Activated CD4-positive, alpha-beta T cell treated with anti-CD3 and anti-CD28 coated beads for 48 hours (primary cell): ENCODE measurements at places on chromosomes 3 and 15.

GRCh38 chr3:9339761-9340471 lies 22.9 kb upstream of the THUMPD3 start:
- DNase-seq: no peak

GRCh38 chr3:169337500-169338078 lies 325.9 kb downstream of the MECOM start:
- DNase-seq: no peak

- DNase-seq: no peak
Measured at GRCh38 chr3:79651536-79652065, 116.2 kb downstream of the ROBO1 start.

- no peak for DNase-seq
Measured at GRCh38 chr15:84778194-84778593, 29.8 kb downstream of the ZNF592 start.

DNA sequence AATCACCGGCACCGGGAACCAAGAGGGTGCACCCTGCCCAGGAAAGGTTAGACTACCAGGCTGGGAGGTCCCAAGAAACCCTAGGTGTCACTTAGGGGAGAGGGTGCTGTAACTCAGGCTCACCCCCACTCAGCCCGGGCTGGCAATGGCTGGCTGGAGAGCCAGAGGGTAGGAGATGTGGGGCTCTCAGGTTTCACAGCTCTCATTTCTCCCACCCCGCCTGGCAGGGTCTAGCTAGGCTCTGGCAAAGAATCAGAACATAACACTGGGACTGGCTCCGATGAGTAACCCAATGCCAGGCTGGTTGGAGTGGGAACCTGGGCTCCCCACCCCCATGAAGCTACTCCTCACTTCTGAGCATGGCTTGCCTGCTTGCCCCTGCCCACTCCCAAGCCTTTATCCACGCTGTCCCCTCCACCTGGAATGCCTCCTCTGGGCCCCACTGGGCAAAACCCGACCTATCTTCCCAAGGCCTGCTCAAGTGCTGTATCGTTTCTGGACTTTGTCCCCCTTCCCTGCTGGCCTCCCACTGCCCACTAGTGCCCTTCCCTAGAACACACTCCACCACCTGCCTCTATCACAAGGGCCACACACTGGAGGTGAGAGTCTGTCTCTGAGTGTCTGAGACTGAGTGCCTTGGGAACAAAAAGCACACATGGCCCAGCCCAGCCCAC lies 2.0 kb downstream of the CIB2 start:
- no peak for DNase-seq

GRCh38 chr3:192897005-192897404 lies 20.7 kb downstream of the MB21D2 start:
- no peak for DNase-seq

GRCh38 chr3:98359993-98360675 lies 6.5 kb downstream of the OR5K4 start:
- DNase-seq: peak; percentile 6

- DNase-seq: no peak
Measured at GRCh38 chr3:119305286-119305685, 11.1 kb downstream of the ARHGAP31 start.

DNA sequence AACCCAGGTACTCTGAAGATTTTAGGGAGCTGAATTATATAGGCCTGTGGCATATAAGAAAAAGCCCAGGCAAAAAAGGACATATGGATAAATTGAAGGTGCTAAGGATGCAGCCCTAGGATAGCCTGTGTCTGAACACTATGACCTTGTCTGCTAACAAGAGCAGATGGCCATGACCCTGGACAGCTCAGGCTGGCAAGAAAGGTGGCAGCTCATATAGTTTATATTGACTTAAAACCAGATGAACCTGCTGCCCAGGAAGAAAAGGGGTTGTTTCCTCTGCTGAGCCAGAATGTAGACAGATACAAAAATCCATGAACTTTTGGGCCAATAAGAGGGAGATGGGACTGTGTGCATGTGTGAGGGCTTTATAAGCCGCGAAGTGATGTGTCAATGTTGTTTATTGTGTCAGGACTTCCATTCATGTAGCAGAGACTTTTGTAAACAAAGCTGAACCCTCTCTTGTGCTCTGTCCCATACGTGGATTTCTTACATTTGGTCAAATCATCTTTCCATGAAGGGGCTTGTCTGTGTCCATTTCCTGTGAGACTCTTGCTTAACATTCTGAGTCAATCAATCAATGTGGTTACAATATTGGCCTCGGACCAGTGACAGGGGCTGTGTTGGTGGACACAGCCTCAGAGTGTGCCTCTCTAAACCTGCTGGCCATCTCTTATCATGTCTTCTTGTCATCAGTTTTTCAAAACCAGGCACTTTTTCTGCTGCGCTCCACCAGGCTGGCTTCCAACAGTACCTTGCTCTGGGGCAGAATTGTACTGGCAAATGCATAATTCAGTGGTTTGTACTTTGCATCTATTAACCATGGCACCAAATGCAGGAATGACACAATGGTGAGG lies 321.2 kb downstream of the WDR72 start:
- DNase-seq: no peak

DNA sequence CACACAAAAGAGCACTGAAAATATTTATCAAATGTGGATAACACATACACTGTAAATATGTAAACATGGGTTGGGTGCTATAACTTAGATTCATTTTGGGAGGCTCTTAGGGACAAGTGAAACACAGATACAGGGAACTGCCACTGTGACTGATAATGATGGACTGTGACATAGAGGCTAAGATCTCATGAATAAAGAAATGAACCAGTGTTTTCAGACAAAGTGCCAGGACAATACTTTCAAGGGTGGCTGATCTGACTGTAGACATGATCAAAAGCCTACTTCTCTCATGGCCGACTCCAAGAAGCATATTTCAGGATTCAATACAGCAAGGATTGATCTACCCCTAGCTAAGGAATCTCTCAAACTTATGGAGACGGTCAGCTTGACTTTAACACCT lies 353.8 kb downstream of the FGF12 start:
- DNase-seq: no peak

GRCh38 chr3:102447272-102447671 lies 12.5 kb downstream of the ZPLD1 start:
- no peak for DNase-seq

DNA sequence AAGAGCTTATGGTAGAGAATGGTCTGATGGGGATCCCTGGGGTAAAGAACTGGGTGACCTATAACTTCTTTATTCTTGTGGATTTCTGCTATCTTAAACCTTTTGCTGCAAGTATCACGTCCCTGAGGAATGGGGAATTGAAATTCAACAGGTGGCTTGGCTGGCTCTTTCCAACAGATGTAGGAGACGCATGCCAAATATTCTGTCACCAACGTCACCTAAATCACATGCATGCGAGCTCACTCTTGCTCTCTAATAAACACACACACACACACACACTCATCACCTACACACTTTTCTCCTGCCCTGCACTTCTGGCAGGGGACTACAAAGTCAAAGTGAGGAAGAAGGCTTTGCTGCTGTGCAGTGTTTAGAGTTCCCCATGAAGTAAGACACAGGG lies 145.8 kb upstream of the NECTIN3 start:
- no peak for DNase-seq

DNA sequence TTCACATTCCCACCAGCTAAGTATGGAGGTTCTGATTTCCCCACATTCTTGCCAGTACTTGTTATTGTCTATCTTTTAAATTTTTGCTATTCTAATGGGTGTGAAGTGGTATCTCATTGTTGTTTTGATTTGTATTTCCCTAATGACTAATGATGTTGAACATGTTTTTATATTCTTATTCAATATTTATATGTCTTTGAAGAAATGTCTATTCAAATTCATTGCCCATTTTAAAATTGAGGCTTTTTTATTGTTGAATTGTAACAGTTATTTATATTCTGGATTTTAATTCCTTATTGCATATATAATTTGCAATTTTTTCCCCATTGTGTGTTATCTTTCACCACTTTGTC lies 255.3 kb downstream of the EDEM1 start:
- no peak for DNase-seq

- DNase-seq: no peak
Measured at GRCh38 chr3:115571413-115571812, 51.9 kb upstream of the GAP43 start.

GRCh38 chr15:55319537-55320237 lies 665 bp downstream of the PIGB start:
- no peak for DNase-seq

- DNase-seq: no peak
Measured at GRCh38 chr15:100332231-100332630, 9.5 kb downstream of the ADAMTS17 start.

DNA sequence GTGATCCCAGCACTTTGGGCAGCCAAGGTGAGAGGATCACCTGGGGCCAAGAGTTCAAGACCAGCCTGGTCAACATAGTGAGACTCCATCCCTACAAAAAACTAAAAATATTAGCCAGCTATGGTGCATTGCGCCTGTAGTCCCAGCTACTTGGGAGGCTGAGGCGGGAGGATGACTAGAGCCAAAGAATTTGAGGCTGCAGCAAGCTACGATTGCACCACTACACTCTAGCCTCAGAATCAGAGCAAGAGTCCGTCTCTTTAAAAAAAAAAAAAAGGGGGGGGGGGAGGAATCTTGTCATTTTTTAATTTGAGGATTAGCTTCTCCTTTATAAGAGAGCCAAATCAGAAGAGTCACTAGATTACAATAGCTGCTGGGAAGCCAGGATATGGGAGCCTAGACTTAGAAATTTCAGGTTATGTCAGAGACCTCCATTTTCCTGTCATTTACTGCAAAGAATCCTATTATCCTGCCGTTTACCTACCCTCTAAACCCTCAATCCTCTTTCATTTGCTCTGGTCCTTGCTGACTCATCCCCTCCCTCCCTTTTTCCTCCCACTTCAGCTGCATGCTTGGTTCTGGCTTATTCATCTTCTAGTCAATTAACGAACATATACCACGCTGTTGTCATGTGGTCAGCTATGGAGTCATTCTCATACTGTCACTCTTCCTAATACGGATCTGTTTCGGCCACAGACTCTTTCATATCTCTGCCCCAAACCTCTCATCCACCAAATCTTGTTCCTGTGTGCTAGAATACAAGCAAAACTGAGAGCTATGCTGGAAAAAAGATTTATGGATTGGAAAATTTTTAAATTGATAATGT lies 83.8 kb upstream of the PPIB start:
- DNase-seq: peak; percentile 71

- DNase-seq: no peak
Measured at GRCh38 chr15:49380912-49381311, 42.1 kb upstream of the FGF7 start.

- no peak for DNase-seq
Measured at GRCh38 chr15:81126892-81127291, 7.2 kb upstream of the CFAP161 start.

DNA sequence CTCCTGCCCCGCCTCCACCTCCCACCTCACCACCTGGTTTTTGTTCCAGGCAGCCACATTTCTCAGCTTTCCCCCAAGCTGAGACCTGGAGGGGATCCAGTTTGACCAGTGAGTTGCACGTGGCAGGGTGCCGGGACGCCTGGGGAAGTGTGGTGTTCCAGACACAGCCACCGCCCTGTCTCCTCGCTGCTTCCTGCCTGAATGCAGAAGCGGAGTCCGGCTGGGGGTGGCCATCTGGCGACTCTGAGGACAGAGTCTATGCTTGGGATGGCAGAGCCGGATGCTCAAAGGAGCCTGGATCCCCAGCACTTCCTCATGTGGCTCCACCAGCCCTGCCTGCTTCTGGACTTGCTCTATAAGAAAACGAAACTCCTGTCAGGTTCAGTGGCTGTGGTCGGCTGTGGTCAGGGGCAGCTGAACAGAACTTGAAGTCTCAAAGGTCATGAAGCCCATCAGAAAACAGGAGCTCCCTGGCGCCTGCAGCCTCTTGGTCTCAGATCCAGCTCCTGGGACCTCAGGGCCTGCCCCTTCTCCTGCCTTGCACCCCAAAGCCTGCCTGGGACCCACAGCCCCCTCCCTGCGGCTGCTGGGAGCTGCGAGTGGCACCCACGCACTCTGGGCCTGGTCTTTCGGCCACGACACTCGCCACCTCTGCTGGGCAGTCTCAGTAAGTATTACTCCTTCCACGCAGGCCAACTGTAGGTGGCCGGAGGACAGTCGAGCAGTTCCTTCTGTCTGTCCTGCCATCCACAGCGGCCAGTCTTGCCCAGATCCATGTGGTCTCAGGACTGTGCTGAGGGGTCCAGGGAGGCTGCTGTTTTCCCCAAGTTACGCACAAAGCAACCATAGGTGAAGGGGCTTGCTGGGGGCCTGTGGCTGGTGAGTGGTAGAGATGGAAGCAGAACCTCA lies 112.8 kb upstream of the MEF2A start:
- no peak for DNase-seq

GRCh38 chr3:66809595-66809958 lies 188.5 kb upstream of the KBTBD8 start:
- peak; percentile 5 for DNase-seq

- DNase-seq: no peak
Measured at GRCh38 chr3:178491751-178492150, 44.5 kb upstream of the KCNMB2 start.

DNA sequence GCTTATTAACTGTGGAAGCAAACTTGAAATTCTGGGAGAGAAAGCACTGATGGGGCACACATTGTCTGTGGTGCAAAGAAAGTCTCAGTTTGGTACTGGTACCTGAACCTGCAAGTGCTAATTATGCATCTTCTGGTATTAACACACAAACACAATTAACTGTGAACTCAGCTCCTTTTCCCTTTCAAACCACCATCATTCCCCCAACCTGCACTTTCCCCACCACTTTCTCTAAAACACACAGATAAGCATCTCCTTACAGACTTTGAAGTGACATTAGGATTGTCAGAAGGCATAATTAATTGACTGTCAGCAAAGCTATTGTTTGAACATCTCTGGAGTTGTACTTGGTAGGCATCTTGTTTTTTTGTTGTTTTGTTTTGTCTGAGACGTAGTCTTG lies 452.2 kb upstream of the TPRG1 start:
- DNase-seq: no peak

- peak; percentile 34 for DNase-seq
Measured at GRCh38 chr15:66701422-66702034, 508 bp upstream of the SMAD6 start.

DNA sequence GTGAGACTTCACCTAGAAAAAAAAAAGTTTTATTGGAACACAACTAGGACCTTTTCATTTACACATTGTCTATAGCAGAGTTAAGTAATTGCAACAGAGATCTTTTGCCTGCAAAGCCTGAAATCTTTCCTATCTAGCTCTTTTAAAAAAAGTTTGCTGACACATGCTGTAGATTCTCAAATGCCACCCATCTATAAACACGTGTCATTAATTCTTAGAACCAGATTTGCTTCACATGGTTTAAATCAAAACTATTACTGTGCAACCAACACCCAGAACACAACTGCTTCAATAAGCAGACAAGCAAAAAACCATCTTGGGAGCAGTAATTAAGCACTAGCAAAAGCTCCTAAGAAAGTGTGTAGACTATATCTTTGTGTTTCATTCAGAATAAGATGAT lies 55.0 kb downstream of the OXSM start:
- no peak for DNase-seq

DNA sequence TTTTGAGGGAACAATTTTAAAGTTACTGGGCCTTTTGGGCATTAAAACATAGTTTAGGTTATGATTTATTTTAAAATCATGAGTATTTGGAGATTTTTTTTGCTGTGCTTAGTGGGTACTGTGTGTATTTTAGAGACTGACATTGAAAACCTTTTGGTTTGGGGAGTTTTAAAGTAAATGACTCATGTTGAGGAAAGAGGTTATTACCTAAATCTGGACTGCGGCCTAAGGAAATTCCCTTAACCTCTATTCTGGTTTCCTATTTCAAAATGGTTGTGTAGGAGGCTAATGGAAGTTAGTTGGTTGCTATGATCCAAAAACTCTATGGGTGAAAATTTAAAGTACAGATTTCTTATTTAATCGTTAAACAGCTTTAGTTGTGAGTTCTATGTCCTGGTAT lies 57.3 kb upstream of the DPH6 start:
- no peak for DNase-seq
